ENCODE measurements at places on chromosomes 2 and 18.

DNA sequence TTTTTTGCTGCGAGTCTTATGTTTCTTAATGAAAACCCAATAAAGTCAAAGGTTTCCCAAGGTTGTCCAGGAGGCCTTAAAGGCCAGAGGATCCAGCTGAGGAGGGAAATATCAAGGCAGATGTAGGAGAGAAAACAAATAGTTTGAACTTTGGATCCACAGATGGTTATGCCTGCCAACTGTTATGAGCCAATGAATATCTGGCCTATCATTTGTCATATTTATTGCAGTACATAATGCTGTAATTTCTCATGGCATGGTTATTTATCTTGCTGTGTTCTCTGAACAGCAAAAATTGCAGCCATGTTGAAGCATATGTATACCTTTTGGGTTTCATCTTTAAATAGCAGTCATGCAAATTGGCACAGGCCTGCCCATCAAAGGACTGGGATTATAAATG, 38.2 kb upstream of the CAVIN2 start:
- no peak for DNase-seq

DNA sequence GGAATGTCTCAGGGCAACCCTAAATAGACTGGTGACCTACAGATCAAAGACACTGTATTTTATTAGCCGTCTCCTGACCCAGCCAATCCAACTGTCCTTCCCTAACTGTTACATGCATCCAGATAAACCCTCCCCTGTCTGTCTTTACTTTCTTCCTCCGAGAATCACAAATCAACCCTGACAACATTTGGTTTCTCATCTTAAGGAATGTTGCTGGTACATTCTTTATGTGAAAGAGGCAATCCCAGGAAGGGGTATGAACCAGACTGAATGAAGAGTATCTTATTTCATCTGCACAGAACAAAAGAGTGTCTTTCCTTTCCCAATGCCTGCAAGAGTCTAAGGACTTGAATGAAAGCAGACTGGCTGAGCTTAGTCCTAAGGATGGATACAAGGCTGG, 113.9 kb upstream of the LTBP1 start:
- no peak for DNase-seq

- no peak for DNase-seq
These were observed 166.4 kb downstream of the AKAIN1 start for GRCh38 chr18:5030636-5031035.

DNA sequence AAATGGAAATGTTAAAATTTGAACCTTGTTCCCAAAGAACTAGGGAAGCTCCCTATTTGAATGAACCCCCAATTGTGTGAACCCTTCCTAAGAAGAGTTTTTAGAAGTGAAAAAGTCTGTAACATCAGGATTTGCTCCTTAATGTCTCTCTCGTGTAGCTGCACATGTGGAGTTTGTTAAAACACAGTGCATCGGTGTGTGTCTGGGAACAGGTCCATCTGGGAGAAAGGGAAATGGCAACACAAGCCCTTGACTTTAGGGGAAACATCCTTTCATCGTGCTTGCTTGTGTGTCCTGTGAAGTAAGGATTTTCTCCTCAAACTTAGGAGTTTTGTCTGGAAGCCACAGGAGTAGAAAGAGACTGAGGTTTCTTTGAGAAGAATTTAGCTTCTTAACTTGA, 203.9 kb downstream of the PRKCE start:
- DNase-seq: no peak

DNA sequence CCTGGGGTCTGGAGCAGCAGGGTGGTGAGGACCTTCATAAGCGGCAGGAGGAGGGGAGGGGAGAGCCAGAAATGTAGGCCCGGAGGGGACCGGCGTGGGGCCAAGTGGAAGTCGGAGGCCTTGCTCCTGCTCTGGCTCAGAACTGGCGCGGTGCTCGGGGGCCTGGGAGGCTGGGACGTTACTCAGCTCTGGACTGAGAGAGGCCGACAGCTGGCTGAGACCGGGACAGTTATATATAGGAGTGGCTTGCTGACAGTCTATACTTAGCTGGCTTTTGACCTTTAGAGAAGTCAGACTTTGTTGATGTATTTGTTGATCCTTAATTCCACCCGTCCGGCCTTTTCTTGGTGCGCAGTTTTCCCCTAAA, 15.7 kb downstream of the IGFBP5 start:
- DNase-seq: no peak

DNA sequence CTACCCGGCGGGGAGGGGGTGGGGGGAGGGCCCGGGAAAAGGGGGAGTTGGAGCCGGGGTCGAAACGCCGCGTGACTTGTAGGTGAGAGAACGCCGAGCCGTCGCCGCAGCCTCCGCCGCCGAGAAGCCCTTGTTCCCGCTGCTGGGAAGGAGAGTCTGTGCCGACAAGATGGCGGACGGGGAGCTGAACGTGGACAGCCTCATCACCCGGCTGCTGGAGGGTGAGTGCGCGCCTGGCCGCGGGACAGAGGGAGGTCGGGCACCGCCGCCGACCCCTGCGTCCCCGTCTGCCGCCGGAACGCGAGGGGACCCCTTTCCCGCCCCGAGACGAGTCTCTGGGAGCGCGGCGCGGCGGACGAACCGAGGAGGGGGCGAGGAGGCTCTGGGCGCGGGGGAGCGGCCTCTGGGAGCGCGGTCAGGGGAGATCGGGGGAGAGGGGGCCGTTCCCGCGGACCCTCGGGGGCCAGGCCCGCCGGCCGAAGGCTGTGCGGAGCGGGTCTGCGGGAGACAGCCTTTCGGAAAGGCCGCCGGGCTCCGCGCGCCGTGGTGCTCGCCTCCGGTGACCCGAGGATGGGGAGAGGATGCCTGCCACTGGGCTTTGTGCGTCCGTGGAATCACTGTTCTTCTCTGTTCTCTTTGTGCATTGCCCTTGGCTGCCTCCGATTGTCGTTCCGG, 463 bp downstream of the PPP1CB start:
- DNase-seq: peak; percentile 5

DNA sequence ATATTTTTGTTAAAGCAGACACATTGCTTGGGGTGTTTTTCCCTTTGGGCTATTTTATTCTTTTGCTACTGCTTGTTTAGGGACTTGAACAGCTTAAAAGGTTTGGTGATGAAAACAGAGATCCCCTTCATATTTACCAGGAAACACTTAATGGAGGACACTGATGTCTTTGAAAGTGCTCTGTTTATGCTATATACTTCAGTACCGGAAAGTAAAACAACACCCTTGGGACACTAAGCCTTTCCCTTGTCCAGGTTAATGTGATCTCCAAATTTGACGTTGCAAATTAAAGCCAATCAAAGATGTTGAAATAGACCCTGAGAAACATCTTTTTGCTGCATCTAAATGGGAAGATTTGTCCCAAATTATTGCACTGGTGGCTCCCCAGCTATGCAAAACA, 564.6 kb upstream of the PKDCC start:
- no peak for DNase-seq

DNA sequence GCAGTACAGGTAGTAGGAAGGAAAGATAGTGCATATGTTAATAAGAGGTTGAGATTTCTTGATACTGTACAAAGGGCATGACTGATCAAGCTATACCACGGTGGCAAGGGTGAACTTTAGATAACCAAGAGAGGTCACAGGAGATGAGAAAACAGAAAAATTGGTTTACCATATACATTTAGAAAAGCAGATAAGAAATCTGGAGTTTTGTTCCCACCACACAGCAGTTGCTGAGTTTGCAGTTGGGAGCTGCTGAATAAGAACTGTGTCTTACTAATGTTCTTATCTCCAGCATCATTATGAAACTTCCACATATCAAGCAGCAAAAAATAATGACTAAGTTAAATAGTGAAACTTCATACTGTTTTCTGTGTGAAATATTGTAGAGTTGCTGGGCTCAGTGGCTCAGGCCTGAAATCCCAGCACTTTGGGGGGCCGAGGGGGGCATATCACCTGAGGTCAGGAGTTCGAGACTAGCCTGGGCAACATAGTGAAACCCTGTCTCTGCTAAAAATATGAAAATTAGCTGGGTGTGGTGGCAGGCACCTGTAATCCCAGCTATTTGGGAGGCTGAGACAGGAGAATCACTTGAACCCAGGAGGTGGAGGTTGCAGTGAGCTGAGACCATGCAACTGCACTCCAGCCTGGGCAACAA, 12.0 kb upstream of the IMPACT start:
- DNase-seq: no peak

- no peak for DNase-seq
These were observed at the start of gene CASP10 for GRCh38 chr2:201182650-201183364. Gene CASP10, plus strand, starts transcription at chr2:201183141. Its CDS starts 2,637 bp downstream, at chr2:201185778.

DNA sequence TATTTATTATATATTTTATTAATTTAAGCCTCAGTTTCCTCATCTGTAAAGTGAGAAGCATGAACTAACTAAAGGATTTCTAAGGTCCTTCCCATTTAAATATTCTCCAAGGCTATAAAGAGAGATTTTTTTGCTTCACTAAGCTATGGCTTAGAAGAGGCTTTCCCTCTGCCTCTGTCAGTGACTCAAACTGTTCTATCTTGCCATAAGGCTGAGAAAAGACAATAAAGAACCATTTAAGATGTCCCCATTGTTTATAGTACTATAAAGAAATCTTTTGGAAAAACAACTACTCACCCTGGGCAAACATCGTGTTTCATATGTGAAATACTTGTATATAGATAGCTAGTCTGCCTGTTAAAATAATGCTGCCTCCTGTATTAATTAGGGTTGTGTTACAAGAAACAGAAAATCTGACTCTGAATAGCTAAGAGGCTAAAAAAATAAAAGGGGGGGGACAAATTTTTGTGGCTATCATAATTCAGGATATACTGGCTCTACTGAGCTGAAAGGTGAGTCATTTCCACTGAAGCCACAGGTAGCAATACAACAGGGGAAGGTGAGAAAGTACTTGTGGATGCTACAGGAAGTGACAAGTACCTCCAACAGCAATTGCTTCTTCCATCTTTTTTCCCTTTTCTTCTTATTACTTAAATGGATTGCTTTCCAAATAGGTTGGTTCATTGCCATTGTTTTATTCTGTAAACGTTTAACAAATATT, 25.4 kb downstream of the EPHA4 start:
- no peak for DNase-seq

GRCh38 chr2:237715459-237715947, 83.1 kb upstream of the RBM44 start:
- DNase-seq: no peak

- DNase-seq: no peak
These were observed 20.7 kb upstream of the DNAH6 start for GRCh38 chr2:84495539-84496146.

DNA sequence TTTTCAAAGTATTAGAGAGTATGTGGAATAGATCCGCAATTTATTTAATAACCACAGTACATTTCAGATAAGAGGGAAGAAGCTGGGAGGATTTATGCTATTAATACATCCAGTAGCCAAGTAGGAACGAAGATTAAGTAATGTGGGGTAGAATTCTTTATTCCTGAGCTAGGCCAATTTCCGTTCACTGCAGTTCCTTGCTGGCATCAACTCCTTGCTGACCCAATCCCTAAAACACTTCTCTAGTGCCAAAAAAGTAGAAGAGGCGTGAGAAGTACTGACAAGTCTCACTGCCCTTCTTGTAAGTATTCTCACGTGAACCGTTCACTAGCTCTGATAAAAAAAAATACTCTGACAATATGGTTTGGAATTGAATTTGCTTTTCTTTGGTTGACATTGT, 211.4 kb downstream of the EPHA4 start:
- no peak for DNase-seq

- no peak for DNase-seq
These were observed 178.1 kb downstream of the MIB1 start for GRCh38 chr18:21918693-21919092.

- no peak for DNase-seq
These were observed 27.2 kb downstream of the CCBE1 start for GRCh38 chr18:59669872-59670657.
